AG04449 (cell line): ENCODE measurements at places on chromosomes 16 and 17.

DNA sequence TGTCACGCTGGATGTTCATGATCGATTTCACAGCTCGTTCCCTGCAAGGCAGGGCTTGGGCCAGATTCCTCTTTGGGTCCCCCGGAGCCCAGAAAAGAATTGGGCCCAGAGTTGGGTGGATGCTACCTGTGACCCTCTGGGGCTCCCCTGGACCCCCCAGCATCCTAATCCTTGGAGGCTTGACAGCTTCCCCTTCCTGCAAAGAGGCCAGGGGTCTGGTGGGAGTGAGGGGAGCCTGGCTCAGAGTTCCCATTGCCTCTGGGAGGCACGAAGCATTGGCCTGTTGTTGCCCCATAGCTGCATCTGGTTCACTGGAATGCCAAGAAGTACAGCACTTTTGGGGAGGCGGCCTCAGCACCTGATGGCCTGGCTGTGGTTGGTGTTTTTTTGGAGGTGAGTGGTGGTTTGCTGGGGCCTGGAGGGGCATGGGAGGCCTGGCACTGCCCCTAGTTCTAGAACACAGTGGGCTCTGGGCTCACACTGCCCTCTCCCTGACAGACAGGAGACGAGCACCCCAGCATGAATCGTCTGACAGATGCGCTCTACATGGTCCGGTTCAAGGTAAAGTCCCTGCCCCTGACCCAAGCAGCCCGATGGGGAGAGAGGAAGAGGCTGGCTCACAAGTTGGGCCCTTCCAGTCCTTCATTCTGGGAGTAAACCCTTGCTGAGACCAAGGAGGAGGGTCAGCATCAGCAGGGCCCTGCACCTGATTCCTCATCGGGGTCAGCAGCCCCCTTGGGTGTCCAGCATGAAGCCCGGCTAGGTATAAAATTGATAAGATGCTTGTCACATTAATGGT is 7.2 kb downstream of the CA7 start:
- no peak for DNase-seq

DNA sequence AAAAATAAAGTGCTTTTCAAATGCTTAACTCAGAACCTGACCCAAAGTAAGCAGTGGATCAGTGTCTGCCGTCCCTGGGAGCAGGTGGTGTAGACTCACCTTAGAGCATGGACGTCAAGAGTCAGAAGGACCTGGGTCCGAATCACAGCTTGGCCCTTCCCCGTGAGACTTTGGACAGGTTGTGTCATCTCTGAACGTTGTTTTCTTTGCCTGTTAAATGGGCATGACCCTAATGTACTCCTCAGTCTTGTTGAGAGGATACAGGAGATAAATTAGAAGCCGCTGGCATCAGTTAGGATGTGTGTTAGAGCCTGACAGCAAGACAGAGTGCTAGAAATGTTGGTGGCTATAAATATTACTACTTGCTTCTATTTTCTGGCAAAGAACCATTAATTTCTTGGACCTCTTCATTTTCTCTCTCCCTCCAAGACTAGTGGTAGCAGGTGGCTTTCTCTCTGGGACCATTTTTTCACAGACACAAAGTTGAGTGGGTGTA is 68.8 kb downstream of the RAB11FIP4 start:
- no peak for DNase-seq

DNA sequence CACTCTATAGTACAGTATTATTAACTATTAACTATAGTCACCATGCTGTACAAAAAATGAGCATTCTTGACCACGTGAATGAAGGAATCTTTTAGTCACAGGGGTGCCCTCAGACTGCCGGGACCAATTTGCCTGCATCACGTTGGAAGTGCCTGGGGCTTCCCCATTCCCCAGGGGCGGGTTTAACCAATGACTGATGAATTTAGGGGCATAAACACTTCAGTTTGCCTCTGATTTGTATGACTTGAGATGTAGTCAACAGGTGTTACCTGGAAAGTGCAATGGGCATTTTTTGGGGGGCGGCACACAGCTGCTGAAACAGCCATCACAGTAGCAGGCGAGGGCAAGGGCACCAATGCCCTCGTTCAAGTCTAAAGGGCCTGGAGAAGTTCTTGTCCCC is 8.7 kb upstream of the PYY start:
- DNase-seq = no peak

GRCh38 chr16:14509675-14510132 is 120.4 kb downstream of the PARN start:
- no peak for DNase-seq

- DNase-seq = no peak
Observed at GRCh38 chr17:3659541-3660111, 8.8 kb downstream of the TAX1BP3 start.

DNA sequence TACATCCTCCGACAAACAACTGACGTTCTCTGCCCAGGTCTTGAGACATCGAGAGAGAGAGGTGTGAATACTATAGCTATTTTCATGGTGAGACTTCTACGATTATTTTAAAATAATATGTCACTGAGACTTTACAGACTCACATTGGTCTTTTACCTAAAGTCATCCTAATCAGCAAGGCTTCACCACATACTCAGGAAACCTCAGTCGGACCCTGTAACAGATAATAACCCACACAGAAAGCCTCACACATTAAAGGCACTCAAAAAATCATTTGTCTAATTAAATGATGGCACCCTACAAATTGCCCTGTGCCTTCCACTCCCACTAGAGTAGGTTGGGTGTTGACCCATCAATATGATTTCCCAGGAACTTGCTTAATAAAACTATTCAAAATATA is 19.8 kb upstream of the SLC39A11 start:
- DNase-seq = no peak

GRCh38 chr17:37130984-37131446 is 182.3 kb downstream of the AATF start:
- no peak for DNase-seq

DNA sequence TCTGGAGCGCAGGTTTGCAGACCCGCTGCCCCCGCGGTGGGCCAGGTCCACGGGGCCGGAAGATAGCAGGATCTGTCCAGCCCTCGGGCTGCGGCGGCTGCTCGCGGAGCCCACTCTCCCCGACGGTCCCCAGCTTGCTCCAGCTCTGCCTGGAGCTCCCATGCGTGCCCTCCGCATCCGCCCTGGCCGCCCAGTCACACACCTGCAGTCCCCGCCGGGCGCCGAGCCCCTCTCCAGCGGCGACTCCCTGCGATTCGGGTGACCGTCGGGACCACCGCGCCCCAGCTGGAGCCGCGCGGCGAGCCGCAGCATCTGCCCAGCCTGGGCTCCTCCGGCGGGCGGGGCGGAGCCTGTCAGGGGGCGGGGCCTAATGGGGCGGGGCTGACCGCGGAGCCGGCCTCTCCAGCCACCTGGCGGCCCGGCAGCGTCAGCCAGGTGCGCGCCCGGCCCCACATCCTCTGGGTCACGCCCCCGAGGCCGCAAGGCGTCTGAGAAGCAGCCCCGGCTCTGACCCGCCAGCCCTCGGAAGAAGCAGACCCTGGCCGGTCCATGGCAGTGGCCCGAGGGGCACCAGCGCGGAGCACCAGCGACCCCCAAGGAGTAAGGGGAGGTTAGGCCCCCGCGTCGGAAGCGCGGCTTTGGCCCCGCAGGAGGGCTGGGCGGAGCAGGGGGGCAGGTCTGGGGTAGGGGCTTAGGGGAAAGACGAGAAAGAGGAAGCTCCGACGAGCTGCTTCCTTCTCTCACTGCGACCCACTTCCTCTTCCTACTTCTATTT is at the start of gene PIK3R5:
Gene PIK3R5, minus strand, starts transcription at position 314 of the 775 bp plus-strand sequence. CDS start 54,213 bp downstream, outside the sequence.
- no peak for DNase-seq

- DNase-seq = no peak
Observed at GRCh38 chr17:62591333-62591732, 36.1 kb upstream of the MRC2 start.

- no peak for DNase-seq
Observed at GRCh38 chr17:81808778-81809555, 5.0 kb downstream of the GCGR start.

GRCh38 chr16:66845080-66845410 is 831 bp downstream of the CA7 start:
- DNase-seq = no peak

- DNase-seq = no peak
Observed at GRCh38 chr17:81210868-81211267, 11.9 kb downstream of the CEP131 start.

DNA sequence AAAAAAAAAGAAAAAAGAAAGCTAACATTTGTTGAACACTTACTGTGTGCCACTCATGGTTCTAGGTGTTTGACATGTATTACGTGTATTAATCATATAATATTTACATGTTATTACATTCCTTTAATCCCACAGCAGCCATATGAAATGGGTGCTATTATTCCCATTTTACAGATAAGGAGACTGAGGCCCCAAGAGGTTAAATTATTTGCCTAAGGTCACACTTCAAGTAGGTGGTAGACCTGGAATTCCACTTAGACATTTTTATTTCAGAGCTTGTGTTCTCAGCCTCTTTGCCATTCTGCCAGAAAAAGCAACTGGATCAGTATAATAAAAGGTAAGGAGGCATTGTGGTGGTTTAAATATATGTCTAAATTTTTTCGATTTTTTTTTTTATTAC is 55.1 kb upstream of the HS3ST4 start:
- DNase-seq = no peak
